ENCODE measurements at places on chromosomes 16 and 17. TPM values are rescaled to one million over a fixed set of nuclear protein-coding genes. Genes with fewer than 3 reads are reported as not detected.

Gene MT4
- total RNA-seq, result not detected

Gene SLC5A10
- not detected for total RNA-seq

Gene LGALS9C
- 5.9 TPM for total RNA-seq

Gene KREMEN2
- not detected for total RNA-seq

Gene NHLRC4
- 3.0 TPM for total RNA-seq

Gene MAPT
- total RNA-seq, result 0.69 TPM

Gene USB1
- total RNA-seq, result 47.4 TPM

Gene C17orf113
- total RNA-seq, result 0.53 TPM

Gene NPIPB8
- 2.4 TPM for total RNA-seq

Gene PPP1R27
- total RNA-seq, result not detected

Gene TBC1D3K
- total RNA-seq, result not detected

Gene TMEM98
- total RNA-seq, result not detected

Gene FBXW10
- not detected for total RNA-seq

Gene CHTF18
- total RNA-seq, result 94.2 TPM

Gene RNF157
- total RNA-seq, result 110 TPM

Gene AMDHD2
- total RNA-seq, result 75.4 TPM

Gene TNP2
- total RNA-seq, result not detected

Gene RPRML
- not detected for total RNA-seq

Gene USH1G
- not detected for total RNA-seq

Gene KCNJ18
- total RNA-seq, result not detected
